ENCODE measurements at places on chromosomes 5 and 9.

- DNase-seq, result no peak
Observed at GRCh38 chr9:103574056-103574455, 520.1 kb upstream of the SMC2 start.

DNA sequence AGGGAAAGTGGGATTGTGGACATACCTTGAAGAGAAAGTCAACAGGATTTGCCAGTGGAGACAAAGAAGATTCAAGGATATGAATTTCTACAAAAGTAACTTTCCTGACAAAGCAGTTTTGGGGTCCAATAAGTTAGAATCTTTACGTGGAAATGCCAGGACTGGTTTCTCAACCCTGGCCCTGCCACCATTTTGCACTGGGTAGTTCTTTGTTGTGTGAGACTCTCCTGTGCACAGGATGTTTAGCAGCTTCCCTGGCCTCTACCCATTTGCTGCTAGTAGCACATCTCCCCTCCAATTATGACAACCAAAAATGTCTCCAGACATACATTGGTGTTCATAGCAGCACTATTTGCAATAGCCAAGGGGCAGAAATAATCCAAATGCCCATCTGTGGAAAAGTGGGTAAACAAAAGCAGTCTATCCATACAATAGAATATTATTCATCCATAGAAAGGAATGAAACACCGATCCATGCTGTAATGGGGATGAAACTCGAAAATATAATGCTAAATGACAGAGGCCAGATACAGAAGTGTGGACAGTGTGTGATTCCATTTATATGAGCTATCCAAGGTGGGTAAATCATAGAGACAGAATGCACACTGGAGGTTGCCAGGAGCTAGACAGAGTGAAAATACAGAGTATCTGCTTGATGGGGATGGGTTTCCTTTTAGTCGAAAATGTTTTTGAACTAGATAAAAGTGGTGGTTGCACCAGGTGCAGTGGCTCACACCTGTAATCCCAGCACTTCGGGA is 91.4 kb downstream of the NSUN2 start:
- DNase-seq, result no peak

- DNase-seq, result no peak
Observed at GRCh38 chr5:172950176-172950965, 8.9 kb upstream of the RPL26L1 start.

DNA sequence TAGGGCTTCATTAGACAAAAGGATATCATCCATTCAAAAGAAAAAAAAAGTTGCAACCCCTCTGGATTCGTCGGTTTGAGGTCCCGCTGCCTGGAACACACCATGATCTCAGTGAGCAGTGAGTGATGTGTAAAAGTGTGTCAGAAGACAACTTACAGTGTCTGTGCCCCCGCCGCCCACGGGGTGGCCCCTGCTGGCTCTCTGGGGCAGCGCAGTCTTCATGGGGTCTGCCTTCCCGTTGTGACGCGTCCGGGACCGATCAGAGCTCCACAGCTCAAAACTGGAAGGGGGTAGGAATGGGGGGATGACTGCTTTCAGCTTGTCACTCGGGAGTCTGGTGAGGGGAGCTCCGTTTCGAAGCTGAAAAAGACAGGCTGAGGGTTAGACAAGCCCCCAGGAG is 22.6 kb downstream of the ANKS6 start:
- no peak for DNase-seq

DNA sequence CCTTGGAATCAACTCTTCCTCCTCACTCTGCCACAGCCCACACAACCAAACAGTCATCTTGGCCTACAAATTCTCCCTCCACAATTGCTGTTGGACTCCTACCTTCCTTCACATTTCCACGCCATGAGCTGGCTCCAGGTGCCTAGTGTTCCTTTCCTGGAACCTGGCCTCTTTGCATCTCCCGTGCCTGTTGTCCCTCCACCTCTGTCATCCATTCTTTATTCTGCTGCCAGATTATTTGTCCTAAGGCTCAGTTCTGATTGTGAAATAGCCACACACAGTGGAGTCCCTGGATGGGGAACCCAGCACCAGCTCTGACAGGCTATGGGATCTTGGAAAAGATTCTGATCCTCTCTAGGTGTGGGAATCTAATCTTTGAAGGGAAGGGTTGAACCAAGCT is 109.1 kb upstream of the ANKH start:
- DNase-seq, result no peak

DNA sequence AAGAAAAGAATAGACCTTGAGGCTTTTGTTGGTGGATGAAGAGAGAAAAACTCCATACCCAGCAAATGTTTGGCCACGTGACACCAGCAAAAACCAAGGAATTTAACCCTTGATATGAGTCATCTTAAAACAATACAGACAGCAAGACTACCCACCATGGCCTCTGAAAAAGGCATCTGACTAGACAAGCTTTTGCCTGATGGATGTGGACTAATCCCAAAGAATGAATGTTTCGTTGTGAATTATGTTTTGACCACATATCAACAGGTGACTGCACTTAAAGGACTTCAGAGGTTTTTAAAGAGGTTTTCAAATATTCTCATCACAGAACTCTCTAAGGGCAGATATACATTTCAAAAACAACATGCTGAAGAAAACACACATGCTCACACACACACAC is 33.0 kb upstream of the SLC1A3 start:
- DNase-seq, result peak; percentile 80

- DNase-seq, result no peak
Observed at GRCh38 chr9:36575411-36575882, 2.8 kb downstream of the MELK start.

GRCh38 chr5:78647838-78648358 is 674 bp downstream of the LHFPL2 start:
- DNase-seq, result peak; percentile 71

GRCh38 chr9:112562235-112562958 is 75.8 kb downstream of the KIAA1958 start:
- DNase-seq, result no peak

DNA sequence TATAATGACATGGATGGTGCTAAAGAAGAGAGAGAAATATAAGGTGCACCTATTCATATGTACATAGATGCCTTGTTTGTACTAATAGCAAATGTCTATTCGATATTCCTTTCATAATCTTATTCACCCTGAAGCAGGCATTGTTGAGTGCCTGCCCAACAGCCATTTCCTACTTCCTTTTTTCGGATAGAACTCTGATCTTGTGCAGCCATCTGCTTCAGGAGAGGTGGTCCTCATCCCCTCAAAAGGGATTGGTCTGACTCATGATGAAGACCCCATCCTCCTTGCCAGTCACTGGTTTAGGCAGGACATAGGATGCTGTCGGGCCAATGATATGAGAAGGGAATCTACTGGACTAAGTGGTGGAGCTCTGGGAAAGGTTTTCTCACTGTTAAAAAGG is 8.4 kb upstream of the RANBP3L start:
- DNase-seq, result no peak

GRCh38 chr9:14661421-14662059 is 31.7 kb downstream of the ZDHHC21 start:
- no peak for DNase-seq

- no peak for DNase-seq
Observed at GRCh38 chr5:73136055-73136562, 15.7 kb downstream of the TMEM171 start.

GRCh38 chr9:70902692-70903131 is 218.7 kb downstream of the TRPM3 start:
- peak; percentile 92 for DNase-seq

All from Daoy (cell line).